Foreskin melanocyte (primary cell): ENCODE measurements at places on chromosomes 2 and 18.

DNA sequence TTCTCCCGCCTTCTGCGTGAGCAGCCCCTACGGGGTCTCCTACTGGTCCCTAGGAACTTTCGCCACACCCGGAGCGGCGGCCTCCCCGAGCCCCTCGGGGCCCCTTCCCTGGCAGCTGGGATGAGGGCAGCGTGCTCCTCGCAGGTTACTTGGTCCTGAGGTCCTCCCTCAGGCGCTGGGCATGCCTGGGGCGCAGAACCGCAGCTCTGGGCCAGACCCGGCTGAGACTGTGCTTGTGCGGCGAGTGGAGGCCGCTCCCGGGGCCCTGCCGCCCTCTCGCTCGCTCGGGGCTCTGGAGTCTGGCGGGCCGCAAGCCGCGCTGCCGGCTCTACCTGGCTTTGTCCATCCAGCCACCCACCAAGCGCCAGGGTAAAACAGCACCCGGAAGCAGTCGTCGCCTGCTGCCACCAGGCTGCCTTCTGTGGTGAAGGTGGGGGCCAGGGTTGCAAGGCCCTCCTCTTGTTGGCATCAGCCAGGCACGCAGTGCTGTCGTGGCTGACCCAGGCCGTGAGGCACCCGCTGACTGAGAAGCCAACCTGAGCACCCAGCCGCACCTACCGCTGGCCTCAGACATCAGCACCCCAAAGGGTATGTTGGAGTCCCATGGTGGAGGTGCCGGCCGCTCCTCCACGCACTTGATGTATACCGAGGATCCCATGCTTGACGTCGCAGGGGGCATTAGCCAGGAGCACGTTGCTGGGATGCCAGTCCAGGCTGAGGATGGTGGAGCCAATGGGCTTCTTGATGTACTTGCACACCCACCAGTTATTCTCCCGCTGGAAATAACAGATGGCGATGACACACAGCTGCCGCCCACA, 46.1 kb upstream of the PTH2R start:
- DNase-seq = no peak

GRCh38 chr2:191299010-191299409, 53.8 kb downstream of the MYO1B start:
- no peak for DNase-seq

DNA sequence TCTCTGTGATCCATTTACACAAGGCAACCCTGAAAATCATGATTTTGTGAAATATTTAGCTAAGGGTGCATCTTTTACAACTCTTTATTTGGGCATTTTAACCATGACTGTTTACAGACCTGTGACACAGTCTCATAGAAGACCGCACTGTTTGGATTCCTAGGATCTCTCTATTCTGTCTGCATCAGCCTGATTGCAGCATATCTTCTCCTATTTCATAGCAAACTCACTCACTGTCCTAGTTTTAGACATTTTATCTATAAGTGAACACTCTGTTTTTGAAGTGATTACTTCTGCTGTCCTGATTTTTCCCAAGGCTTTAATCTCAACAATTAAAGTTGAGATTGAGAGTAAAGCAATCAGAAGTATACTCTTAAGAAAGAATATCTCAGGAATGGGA, 56.2 kb downstream of the CAVIN2 start:
- no peak for DNase-seq

DNA sequence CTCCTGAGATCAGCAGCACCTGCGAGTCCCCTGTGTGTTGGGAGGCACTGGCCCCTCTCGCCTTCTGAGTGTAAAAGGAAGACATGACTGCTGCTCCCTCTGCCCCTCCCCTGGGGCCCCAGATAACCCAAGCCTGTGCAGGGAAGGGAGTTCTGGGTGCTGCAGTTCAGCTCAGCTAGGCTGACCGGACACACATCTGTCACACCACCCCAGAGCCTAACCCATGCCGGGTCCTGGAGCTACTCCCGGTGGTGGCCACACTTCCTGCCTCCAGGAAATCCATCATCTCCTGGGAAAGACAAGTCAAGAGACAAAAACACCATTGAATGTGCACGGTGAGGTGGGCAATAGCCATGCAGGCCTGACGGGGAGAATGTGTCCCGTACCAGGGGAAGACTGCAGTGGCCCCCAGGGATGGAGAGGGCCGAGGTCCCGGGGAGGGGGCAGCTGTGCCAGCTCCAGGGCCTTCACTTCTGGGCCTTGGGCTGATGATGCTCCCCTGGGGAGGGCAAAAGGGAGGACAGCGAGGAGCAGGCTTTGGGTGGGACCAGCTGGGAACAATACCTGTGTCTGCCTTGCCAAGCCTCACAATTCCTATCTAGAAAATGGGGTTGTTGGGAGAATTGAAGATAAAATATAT, 210.6 kb downstream of the TFCP2L1 start:
- DNase-seq = no peak

GRCh38 chr18:47550611-47551010, 299.2 kb upstream of the SKOR2 start:
- DNase-seq = no peak

GRCh38 chr2:144456680-144457079, 63.2 kb downstream of the ZEB2 start:
- DNase-seq = peak; percentile 44

DNA sequence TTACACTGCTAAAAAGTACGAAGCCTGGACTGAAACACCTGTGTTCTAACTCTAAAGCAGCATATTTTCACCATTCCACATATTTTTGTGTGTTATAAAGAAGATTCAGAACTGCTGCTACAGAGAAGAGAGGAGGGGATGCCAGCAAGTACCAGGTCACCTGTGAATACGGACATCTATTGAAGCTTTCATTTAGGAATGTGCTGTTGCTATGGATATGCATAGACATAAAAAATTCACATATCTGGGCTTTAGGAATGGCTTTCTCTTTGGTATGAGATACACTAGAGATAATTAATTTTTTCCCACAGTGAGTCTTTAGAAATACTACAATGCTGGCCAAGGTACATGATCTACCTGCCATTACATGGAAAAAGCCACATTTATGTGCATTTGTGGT, 238.5 kb downstream of the WDR7 start:
- DNase-seq = no peak

GRCh38 chr2:235951982-235952381, 216.2 kb downstream of the GBX2 start:
- no peak for DNase-seq

GRCh38 chr2:96866986-96867755, 2.7 kb downstream of the SEMA4C start:
- DNase-seq = no peak

DNA sequence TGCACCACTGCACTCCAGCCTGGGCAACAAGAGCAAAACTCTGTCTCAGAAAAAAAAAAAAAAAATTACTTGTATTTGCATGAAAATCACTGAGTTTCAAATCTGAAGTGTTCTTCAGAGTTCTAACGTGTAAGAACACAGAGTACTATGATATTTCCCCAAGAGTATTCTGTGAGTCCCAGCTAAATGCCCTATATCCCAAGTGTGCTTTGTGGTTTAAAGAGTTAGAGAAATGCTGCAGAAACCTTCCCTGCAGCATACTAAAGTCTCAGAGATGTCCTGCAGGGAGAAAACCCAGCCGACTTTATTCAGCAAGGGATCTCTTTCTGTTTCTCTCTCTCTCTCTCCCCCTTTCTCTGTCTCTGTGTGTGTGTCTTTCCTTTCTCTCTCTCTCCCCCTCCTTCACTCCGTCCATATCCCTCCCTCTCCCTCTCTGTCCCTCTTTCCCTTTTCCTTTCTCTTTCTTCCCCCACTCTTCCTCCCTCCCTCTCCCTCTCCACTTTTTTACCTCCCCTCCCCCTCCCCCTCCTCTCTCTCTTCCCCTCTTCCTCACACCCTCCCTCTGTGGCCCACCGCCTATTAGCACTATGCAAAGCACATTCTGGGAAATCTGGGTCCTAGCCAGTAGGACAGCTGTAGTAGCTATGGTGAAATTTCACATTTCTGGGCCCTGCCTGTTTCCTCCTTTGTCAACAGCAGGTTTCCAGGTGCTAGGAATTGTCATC, 54.2 kb downstream of the ACTR2 start:
- no peak for DNase-seq

DNA sequence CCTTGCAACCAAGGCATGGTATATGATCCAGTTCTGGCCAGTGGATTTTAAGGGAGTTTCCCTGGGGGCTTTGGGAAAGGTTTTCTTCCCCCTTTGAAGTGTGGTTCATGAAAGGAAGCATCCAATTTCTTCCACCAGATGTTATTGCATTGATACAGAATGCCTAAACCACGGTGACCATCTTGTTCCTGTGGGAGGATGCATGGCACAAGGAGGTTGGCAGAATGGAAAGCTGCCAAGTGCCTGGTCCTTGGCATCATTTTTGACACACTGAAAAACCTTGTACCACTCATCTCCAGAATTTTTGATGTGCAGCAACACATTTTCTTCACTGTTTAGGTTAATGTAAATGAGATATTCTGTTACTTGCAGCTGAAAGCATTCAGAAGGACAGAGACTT, 55.2 kb upstream of the CXCR4 start:
- DNase-seq = no peak

DNA sequence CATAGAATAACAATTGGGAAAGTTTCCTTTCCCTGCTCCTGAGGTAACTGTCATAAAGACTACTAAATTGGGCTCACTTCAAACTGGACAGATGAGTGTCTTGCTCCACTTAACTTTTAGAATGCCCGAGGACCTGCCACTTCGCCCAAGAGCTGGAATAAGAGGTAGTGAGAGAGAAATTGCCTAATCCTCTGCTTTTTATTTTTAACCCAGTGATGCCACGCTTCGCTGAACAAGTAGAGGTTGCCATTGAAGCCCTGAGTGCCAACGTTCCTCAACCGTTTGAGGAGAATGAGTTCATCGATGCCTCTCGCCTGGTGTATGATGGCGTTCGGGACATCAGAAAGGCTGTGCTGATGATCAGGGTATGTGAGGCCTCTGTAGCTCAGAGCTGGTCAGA, 269.4 kb upstream of the LRRTM1 start:
- no peak for DNase-seq

DNA sequence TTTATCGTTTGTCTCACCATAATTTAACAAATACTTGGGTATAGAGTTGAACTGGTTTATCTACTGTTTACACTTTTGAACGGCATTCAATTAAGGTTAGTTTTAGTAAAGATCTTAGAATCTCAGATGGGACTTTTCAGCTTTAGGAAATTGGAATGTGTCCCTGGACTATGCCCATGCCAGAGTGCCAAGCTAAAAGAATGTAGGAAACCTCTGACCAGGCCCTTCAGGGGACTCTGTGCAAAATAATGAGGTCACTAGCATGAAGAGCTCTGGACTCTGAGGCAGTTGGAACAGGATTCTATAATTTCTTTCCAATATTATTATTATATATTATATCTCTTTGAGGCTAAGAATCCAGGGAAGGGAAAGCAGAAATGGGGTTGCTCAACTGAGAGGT, 13.5 kb downstream of the DIS3L2 start:
- DNase-seq = no peak

DNA sequence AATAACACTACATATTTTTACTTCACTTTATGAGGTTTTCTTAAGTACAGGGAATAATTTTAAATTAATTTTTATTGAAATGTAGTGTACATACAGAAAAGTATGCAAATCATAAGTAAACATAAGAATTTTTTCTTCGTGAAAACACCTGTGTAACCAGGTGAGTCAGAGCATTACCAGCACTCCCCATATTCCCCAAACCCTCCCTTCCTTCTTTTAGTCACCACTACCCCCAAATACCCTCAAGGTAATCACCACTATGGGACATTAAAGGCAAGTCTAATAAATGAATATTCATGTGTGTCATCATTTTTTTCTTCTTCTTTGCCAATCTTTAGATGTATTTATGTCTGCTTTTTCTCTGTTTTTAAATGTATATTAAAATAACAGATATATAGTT, 139.9 kb upstream of the LTBP1 start:
- no peak for DNase-seq

GRCh38 chr2:142174176-142174575, 43.4 kb upstream of the LRP1B start:
- DNase-seq = no peak

DNA sequence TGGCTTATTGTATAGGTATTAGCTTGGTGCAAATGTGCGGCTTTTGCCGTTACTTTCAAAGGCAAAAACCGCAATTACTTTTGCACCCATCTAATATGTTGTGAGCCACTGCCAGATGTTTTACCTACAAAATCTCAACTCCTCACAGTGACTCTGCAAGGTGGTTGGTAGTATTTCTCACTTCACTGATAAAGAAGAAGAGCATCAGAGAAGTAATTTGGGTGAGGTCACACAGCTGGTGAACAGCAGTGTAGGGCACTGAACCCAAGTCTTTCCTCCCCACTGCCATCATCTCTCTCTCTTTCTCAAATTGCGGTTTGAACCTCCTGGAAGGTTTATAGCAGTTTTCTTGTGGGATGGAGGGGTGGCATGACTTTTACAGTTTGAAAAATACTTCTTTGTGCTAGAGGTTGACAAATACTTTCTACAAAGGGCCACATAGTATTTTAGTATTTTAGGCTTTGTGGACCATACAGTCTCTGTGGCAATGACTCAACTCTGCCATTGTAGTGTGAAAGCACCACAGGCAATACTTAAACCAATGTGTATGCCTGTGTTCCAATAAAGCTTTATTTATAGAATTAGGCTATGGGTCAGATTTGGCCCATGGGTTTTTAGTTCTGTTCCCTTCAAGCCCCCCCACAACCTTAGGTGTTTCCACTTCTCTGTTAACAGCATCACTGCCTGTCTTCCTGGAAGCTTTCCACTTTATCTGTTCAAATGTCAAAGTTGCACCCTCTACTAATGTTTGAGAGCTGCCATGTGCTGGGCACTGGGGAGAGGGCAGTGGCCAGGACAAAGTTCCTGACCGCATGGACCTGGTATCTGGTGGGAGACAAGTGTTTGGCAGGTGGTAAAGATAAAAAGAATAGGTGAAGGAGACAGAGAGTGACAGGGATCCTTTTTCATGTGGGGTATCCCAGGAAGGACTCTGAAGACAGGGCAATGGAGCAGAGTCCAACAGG, 30.1 kb downstream of the FHOD3 start:
- DNase-seq = peak; percentile 24

DNA sequence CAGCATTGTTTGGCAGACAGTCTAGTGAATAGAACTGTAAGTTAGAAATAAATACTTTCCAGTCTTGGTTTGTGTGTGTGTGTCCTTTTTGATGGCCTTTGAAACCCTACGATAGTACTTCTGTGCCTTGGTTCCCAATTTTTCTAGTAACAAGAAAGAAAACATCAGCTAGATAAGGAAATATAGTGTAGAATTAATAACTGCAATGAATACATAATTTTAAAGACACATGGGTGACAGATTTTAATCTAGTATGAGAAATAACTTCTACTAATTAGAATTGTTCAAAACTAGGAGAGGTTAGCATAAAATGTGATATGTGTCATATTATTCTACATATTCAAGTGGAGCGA, 44.5 kb upstream of the NEMP2 start:
- no peak for DNase-seq

- no peak for DNase-seq
These were observed 34.4 kb upstream of the PARD3B start for GRCh38 chr2:204510709-204511420.

DNA sequence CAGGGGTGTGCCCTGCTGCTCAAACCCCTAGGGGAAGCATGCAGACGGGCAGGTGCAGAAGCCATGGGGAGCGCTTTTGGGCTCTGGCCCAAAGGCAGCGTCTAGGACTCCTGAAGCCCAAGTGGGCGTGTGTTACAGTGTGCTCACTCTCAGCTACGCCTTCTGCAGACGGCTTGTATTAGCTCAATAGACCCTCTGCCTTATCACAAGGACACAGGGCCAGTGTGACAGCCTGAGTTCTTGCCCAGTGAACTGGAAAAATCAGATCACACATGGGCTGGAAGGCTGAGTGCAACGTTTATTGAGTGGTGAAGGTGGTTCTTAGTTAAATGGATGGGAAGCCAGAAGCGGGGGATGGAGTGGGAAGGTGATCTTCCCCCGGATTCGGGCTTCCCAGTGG, 210.9 kb downstream of the CDH20 start:
- no peak for DNase-seq

GRCh38 chr2:164287056-164287455, 334.2 kb downstream of the GRB14 start:
- DNase-seq = no peak

- DNase-seq = peak; percentile 57
These were observed 638.6 kb downstream of the ERBB4 start for GRCh38 chr2:211900000-211900399.
